ENCODE measurements at places on chromosomes 6 and 20.

GRCh38 chr20:25116739-25117458 lies 35.0 kb upstream of the VSX1 start:
- no peak for DNase-seq

DNA sequence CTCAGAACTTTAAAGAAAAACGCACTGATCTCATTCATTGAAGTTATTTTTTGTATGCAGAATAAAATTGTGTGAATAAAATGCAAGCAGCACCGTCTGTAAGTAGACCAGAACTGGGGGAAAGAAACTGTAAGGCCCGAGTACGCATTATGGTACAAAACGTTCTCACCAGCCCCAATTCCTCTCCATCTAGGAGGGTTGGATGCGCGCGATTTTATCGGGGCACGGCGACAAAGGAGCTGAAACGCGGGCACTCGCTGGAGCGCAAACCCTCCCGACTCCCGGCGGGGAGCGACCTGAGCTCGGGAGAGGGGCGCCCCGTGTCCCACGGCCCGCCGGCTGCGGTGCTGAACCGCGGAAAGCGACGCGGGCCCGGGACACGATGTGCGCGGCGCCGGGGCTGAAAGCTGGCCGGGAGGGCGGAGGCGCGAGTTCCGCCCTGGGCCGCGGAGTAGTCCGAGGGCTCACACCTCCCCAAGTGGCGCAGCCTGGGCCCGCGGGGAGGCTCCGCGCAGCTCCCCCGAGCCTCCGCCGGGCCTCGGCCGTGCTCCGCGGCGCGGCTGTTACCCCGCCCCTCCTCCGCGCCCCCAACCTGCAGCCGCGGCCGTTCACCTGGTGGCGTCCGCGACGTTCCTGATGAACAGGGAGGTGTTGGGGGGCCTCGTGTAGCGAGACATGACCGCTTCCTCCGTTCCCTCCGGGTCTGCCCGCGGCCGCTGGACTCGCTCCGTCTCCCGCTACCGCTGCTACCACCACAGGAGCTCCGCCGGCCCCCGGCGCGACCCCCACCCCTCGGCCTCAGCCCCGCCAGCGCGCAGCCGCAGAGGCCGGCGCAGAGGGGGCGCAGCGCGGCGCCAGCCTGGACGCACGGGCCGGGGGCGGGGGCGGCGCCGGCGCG lies at the start of gene SRSF12:
SRSF12 (minus strand) TSS at position 861 of the 898 bp plus-strand sequence; CDS start at position 677, 184 bp downstream.
- peak; percentile 16 for DNase-seq

- no peak for DNase-seq
Measured at GRCh38 chr6:39791311-39791710, 865 bp upstream of the DAAM2 start.

DNA sequence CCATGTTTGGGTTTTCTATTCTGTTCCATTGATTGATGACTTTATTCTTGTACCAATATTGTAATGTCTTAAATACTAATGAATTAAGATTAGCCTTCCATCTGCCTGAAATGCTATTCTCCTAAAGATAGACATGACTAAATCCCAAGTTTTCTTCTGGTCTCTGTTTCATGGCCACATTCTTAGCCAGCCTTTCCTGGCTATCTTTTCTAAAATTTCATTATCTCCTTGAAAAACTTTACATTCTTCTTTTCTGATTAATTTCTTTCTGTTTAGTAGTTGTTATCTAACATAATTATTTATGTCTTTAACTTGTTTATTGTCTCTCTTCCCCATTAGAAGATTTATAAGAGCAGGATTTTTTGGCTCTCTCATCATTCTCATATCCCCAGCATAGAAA lies 4.4 kb upstream of the PRIM2 start:
- DNase-seq: no peak

DNA sequence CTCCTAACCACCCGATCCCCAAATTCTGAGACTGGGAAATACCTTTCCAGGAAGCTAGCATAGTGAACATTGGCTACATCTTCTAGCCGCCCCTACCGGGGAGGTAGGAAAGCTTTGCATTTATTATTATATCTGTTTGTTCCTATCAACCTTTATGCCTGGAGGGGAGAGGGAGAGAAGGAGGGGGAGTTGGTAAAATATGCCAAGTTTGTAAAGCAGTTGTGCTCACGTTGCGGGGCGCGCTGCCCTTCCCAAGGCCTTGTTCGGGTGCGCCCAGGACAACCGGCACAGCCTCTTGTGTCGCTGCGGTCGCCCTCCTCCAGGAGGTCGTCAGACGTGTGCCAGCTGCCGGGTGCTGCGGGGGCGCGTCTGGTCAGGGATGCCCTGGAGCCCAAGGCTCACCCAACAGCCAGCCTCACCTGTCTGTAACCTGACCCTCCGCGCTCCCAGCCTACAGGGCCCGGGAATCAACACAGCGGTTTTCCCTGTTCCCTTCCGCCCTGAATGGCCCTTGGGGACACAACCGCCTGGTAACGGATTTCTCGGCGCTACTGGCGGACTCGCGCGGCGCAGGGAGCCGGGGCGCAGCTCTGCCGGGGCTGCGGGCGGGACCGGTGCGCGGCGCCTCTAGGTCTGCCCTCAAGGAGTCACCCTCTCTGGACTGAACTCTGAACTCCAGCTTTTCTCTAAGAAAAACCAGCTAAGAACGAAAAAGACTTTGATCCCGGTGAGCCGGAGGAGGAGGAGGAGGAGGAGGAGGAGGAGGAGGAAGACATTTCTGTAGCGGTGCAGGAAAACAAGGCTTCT lies 1.1 kb upstream of the OVOL2 start:
- no peak for DNase-seq

- no peak for DNase-seq
Measured at GRCh38 chr20:6008254-6008653, 45.6 kb downstream of the LRRN4 start.

- DNase-seq: no peak
Measured at GRCh38 chr6:88730611-88731011, 232.8 kb downstream of the RNGTT start.

DNA sequence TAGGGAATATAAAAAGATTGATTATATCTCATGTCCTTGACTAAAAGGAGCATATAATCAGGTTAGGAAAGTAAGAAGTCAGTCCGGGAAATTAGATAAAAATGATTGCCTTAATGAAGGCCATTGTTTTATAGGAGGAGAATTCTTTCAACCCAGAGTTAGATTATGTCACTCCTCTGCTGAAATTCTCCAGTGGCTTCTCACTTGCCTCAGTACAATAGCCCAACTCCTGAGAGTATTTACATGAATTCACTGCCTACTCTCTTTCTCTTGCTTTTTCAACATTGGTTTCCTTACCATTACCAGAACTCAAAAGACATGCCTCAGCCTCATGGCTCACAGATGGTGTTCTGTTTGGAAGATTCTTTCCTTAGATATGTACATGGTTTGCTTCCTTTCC lies 114.9 kb downstream of the EPHA7 start:
- no peak for DNase-seq

DNA sequence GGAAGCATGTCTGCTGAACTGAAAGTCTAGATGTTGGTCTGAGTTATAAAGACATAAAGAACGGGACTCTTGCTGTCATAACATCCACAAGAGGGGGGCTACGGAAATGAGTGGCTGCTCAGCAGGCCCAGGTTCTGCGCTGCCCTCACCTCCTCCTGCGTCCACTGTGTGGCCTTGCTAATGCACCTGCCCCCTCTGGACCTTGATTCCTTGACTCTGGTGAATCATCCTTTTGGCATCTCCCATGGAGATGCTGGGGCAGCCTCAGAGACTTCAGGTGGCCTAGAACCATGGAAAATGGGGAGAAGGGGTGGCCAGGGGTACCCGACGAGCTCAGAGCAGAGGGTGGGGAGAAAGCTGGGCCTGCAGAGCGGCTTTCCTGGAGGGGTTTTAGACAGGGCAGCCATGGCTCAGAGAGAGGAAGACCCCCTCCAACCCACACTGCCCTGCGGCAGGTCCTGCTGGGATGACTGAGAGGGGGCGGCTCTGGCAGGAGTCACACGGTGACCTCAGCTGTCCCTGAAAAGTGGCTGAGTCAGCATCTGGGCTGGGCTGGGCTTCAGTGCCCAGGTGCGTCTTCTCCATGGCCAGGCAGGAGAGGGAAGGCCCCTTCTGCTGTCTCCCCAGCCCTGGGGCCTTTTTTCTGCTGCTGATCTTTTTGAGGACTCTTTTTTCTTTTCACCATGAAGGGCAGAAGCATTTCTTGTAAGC lies 46.9 kb downstream of the DLGAP4 start:
- no peak for DNase-seq

- no peak for DNase-seq
Measured at GRCh38 chr20:35560541-35560940, 18.7 kb downstream of the ERGIC3 start.

Data from stimulated activated CD8-positive, alpha-beta memory T cell treated with anti-CD3 and anti-CD28 coated beads, Interleukin-15, amount 100 ng/mL, for 48 hours (primary cell).